ENCODE measurements at places on chromosomes 2 and 18.
A peak's percentile ranks its signal among the peaks of the same experiment; 100 is the strongest.

DNA sequence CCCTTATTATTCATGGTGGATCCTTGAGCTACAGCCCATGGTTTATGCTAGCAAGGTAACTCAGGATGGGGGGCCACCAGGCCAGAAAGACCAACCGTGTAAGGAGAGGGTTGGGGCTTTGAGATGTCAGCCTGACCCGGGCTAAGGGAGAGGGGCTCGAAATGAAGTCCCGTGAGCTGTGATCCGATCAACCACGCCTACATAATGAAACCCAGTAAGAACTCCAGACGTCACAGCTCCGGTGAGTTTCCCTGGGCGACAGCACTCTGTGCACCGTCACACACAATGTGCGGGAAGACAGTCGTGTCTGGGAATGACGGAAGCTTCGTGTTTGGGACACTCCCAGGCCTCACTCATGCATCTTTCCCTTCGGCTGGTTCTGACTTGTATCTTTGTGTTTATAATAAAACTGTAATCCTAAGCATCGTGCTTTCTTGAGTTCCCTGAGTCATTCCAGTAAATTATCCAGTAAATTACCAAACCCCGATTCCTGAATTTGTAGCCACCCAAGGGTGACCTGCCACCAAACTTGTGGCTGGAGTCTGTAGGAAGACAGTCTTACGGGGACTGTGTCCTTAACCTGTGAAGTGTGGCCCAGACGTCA, 44.2 kb downstream of the CYP27C1 start:
- no peak for DNase-seq

- DNase-seq: no peak
These were observed 28.8 kb upstream of the ODC1 start for GRCh38 chr2:10476723-10477442.

GRCh38 chr2:241463276-241464135, 44.9 kb downstream of the STK25 start:
- DNase-seq: no peak

GRCh38 chr2:64105670-64106461, 38.4 kb downstream of the PELI1 start:
- no peak for DNase-seq

DNA sequence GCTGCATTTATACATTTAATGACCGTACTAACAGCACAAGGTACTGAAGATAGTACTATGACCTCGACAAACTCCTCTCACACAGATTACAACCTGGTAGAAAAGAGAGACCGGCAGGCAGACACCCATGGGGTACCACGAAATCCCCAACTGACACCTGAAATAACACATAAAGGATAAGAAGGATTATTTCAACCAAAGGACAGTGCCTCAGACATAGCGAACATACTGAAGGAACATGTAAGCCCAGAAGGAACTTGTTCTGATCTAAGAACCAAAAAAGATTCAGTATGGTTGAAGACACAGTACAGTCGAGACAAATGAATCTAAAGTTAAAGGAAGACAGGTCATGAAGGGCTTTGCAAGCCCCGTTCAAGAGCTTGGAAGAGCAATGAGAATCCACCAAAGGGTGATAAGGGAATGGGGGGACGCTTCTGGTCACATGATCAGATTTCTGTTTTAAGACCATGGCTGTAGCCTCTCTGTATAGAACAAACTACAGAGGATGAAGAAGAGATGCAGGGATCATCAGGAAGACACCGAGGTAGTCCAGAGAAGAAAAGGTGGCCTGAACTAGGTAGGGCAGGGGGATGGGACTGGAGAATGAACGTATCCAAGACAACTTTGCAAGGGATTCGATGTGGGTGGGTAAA, 902 bp downstream of the MCFD2 start:
- DNase-seq: no peak

DNA sequence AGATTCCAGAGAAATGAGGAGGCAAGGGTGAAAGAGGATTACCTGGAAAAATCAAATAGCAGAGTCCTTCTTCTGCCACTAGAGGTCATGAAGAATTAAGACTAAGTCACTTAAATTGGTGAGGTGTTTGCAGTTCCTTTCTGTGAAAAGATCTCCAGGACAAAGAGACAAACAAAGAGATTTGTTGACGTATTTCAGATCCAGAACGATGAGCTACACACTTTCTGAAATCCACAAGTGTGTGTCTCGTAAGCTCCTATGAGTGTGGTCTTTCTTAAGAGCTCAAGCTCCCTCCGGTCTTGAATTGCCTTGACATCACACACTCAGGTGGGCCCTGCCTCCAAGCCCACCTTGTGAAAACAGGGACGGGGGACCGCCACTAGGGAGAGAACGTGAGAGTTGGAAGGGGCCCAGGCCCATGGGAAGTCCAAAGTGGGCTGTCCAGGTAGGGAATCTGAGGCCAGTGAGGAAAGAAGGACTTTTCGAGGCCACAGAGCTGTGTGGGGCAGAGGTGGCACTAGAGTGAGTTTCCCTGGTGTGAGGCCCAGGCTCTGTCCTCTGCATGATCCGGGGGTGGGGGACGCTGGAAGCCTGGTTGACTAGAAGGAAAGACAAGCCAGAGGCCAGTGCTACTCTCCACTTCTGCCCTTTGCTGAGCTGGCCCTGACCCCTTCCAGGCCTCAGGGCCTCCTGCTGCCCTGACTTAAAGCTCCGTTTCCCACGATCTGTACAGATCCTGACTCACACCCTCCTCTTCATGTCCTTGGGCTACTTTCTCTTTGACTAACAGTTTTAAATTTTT, 168.1 kb upstream of the NCK2 start:
- peak; percentile 37 for DNase-seq

DNA sequence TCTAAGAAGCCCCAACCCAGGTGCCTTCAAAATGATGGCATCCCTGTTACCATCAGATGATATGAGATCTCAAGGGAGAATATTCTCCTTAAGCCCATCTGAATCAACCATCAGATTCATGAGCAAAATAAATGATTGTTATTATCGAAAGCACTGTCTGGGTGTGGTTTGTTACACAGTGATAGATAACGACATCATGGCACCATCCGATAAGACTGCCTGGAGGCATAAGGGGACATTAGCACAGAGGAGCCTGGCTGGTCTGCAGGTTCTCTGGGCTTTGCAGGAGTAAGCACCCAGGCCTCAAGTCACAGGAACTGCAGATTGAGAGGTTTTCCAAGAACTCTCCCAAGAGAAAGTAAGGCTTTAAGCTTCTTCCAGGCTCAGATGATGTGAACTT, 15.6 kb downstream of the BMP10 start:
- DNase-seq: no peak

- peak; percentile 48 for DNase-seq
These were observed at the start of gene DNAH7 for GRCh38 chr2:196068271-196069209. Gene DNAH7 (minus strand): TSS chr2:196068837. CDS start chr2:196068711, 126 bp downstream.

- no peak for DNase-seq
These were observed 447.4 kb downstream of the EPHA4 start for GRCh38 chr2:221124532-221125240.

- no peak for DNase-seq
These were observed 6.8 kb downstream of the PECR start for GRCh38 chr2:216074794-216075193.

GRCh38 chr2:240394549-240394948, 40.9 kb upstream of the GPC1 start:
- DNase-seq: no peak

DNA sequence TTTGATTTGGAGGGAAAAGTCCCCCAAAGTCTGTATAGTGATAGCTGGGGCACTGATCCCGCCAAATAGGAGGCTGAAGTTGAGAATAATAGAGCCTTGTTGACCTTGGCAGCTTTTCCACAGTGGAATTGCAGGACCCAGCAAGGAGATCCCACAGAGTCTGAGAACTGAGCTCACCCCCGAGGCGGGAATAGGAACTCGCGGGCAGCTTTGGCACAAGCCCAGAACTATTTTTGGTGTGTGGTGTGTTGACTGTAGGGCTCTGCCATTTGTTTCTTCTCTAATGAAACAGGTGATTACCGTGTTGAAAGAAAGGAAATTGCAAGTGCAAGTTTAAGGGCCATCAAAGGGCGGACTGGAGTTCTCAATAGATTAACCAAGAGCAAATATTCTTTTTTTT, 34.0 kb downstream of the SH3RF3 start:
- no peak for DNase-seq

- no peak for DNase-seq
These were observed 433.0 kb upstream of the REG3G start for GRCh38 chr2:78592491-78592890.

DNA sequence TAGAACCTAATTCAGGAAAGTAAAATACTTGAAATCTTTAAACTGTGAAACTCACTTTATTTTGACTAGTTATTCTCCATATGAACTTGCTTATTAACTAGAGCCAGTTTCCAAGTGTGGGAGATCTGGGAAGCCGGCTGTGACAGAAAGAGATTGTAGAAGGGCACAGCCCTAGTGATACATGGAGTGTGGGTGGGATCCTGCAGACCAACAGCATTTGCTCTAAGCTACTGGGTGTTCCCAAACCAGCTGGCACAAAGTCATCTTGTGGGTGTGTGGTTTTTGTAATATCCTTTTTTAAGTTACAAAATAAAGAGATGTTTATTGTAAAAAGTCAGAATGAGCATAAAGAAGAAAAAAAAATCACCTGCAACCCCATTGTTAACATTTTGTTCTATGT, 3.4 kb downstream of the DUSP19 start:
- DNase-seq: no peak

GRCh38 chr2:162156149-162156548, 4.1 kb upstream of the GCG start:
- no peak for DNase-seq

- DNase-seq: no peak
These were observed 155.8 kb downstream of the INO80D start for GRCh38 chr2:205930209-205930608.

GRCh38 chr2:163121483-163121882, 282.9 kb upstream of the KCNH7 start:
- DNase-seq: no peak

- DNase-seq: no peak
These were observed 421.9 kb downstream of the THSD7B start for GRCh38 chr2:137187216-137187615.

GRCh38 chr2:179513181-179513580, 248.5 kb upstream of the SESTD1 start:
- DNase-seq: no peak

DNA sequence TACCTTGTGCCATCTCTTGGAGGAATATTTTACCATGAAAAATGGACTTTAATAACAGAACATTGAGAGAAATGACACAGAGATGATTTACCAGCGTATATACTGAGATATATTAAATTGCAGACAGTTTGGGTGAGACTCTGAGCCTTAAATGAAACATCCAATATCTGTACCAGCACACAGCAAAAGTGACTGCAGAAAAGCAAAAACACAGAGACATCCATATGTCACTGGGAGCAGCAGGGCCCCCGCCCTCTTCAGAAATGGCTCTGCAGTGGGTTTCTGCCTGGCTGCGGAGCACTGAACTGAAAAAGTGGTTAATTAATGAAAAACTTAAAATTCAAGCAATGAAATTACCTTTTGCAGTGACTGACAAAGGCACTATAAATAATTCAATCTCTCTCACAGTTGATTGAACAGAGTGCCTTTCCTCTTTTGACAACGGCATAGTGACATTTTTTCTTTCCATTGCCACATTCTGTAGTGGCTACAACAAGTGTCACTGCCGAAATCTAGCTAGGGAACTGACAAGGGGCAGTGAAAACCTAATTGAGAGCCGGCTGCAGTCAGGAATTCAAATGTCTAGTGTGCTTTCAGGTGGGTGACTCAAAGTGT, 353.4 kb downstream of the ALK start:
- no peak for DNase-seq

GRCh38 chr2:196537311-196537710, 102.2 kb upstream of the CCDC150 start:
- no peak for DNase-seq

DNA sequence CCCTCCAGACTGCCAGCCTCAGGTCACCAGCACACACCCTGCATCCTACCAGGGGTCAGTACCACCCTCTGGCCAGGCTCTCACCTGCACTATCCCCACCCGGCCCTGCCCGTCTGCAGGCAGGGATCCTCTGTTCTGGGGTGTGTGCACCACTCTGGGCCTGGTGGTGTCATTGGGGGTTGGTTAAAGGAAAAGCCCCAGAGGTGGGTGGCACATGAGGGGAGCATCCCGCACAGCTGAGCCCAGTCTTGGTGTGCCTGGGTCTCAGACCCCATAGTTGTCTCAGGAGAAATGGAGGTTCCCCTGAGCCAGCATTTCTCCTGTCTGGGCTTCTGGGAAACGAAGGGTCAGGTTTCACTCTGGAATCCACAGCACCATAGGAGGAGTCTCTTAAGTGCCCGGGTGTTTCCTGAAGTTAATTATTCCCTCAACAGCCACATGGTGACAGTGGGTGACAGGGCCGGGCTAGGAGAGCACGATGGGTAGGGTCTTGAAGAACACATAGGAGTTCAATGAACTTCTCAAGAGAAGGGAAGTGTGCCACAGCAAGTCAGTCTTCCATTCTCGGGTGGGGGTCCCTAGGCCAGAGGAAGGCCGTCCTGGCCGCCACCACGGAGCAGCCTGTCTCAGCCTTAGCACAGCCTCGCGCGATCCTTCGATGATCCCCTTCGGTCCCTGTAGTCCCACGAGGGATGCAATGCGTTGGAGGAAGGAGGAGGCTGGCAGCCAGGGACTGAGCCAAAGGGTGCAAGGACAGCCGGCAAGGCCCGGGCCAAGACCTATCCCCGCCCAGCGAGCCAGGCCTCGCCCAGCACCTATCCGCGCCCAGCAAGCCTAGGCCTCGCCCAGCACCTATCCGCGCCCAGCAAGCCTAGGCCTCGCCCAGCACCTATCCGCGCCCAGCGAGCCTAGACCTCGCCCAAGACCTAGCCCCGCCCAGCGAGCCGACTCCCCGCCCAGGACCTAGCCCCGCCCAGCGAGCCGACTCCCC, 1.1 kb upstream of the FARP2 start:
- DNase-seq: peak; percentile 39

- DNase-seq: no peak
These were observed 77.2 kb upstream of the TXNDC2 start for GRCh38 chr18:9808295-9809241.

Measured in 8988T (cell line).